Aorta (tissue), 5 donors: ENCODE measurements at places on chromosomes 5 and 9.

GRCh38 chr5:181199881-181200638 is 4.9 kb downstream of the TRIM7 start:
- peak; percentile 42 for DNase-seq

GRCh38 chr5:78543292-78543691 is 105.3 kb downstream of the LHFPL2 start:
- no peak for DNase-seq

DNA sequence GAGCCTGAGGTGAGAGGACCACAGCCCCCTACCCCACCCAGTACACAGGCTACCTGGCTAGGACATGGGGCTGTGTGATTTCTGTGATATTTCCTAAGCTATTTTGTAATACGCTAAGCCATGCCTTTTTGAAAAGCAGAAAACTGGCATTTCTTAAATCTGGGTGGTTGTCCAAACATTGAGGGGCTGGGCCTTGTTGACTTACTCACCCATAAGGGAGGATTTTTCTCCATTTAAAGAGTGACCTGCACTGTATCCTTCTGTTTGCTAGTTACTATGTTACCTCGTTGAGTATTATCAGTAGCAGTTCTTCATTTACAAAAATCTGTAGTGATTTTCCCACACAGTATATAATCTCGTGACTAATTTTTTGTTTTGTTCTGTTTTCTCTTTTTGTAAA is 117.5 kb upstream of the OTULINL start:
- DNase-seq: no peak

- no peak for DNase-seq
These were observed 26.9 kb upstream of the RAPGEF6 start for GRCh38 chr5:131661933-131662332.

GRCh38 chr9:117334101-117334500 is 80.8 kb downstream of the ASTN2 start:
- no peak for DNase-seq

DNA sequence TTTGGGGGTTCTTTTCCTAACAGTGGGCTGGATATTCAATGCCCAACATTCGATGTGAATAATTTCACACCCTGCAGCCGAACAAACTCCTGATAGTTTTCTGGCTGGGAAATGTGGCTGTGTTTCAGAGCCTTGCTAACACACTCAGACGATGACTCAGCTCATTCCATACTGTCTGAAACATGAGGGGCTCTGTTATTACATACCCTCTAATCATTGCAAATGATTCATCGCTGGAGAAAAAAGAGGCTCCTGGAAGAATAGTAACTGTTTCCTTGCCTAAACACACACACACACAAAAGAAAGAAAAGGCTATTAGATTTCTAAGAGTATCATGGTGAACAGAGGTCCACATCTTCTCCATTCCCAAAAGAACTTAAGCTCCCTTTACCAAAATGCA is 75.8 kb downstream of the OXCT1 start:
- DNase-seq: no peak

DNA sequence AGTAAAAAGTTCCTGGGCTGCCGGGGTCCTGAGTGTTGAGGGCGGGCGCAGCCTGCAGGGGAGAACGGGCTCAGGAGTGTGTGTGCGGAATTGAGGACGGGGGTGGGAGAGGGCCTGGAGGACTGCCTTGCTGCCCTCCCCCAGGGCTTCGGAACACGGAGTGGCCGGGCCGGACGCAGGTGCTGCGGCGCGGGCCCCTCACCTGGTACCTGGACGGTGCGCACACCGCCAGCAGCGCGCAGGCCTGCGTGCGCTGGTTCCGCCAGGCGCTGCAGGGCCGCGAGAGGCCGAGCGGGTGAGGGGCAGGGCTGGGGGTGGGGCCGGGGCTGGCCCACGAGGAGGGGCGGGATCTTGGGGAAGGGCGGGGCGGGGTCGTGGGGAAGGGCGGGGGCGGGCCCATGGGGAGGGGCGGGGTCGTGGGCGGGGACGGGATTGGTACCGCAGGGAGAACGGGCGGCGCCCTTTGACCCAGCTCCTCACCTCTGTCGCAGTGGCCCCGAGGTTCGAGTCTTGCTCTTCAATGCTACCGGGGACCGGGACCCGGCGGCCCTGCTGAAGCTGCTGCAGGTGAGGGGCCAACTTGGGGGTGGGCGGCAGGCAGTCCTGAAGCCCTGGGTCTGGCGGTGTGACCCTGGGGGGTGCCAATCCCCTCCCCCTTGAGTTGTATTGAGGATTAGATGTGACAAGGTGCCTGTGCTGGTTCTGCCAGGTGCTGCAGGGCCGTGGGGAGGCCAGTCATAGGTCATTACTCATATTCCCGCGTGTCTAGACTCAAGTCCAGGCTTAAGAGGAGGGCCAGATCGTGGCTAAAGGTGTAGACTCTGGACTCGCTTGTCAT is 7.1 kb downstream of the FPGS start:
- DNase-seq: no peak

- no peak for DNase-seq
These were observed at the start of gene FYB1 for GRCh38 chr5:39219437-39219836. TSS of gene FYB1 (minus strand) at chr5:39219563. CDS start at chr5:39202960, 16,603 bp downstream.

- DNase-seq: no peak
These were observed 55.4 kb downstream of the BNC2 start for GRCh38 chr9:16815079-16815478.

DNA sequence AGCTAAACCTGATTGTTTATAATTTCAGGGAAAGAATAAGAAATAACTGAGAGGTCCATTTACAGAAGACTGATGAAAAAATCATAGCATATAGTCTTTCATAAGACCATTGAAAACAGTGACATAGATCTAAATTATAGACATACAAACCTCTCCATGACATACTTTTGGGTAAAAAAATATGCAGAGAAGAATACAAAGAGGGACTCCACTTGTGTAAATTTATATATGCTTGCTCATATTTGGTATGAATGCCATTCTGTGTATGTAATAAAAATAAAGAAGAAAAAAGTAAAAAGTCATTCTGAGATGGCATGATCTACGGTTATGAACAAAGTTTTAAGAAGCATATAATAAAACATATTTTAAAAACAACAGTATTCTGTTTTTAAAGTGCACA is 310.7 kb downstream of the ASTN2 start:
- no peak for DNase-seq

GRCh38 chr5:60323596-60323995 is 376.4 kb downstream of the DEPDC1B start:
- no peak for DNase-seq

- DNase-seq: no peak
These were observed 93.5 kb downstream of the RGS3 start for GRCh38 chr9:113556877-113557593.

- no peak for DNase-seq
These were observed 101.7 kb downstream of the ANGPTL2 start for GRCh38 chr9:127020802-127021078.

DNA sequence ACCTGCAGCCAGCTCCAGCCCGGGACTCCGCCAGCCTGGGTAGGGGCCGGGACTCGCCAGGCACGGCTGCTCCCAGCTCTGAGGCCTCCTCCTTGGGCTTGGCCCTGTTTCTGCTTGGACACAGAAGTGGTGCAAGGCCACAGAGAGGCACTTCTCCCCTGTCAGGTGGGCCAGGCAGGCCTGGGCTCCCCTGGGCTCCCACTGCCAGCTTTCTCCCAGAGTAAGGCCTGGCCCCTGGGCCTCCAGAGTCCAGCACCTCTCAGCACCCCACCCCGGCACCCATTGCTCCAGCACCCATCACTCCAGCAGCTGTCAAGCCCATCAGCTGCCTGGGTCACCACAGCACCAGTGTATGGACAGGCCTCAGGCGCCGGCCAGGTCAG is 71.1 kb upstream of the LRRTM2 start:
- DNase-seq: no peak

DNA sequence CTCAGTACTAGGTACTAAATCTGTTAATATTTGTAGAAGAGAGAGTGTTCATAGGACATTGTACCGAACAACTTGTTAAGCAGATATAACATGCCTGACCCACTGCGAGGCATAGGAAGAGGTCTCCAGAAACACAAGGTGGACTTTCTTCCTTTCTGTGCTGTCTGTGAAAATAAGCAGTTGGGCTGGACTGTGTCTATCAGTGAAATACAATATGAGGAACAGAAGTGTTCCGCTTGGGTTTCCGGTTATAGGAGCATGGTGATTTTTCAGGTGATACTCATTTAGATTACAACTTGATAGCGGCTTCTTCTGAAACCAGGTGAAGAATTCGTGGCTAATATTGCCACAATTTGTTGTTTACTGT is 60.9 kb upstream of the TLR4 start:
- DNase-seq: no peak

GRCh38 chr9:87542141-87542540 is 44.5 kb downstream of the DAPK1 start:
- no peak for DNase-seq

DNA sequence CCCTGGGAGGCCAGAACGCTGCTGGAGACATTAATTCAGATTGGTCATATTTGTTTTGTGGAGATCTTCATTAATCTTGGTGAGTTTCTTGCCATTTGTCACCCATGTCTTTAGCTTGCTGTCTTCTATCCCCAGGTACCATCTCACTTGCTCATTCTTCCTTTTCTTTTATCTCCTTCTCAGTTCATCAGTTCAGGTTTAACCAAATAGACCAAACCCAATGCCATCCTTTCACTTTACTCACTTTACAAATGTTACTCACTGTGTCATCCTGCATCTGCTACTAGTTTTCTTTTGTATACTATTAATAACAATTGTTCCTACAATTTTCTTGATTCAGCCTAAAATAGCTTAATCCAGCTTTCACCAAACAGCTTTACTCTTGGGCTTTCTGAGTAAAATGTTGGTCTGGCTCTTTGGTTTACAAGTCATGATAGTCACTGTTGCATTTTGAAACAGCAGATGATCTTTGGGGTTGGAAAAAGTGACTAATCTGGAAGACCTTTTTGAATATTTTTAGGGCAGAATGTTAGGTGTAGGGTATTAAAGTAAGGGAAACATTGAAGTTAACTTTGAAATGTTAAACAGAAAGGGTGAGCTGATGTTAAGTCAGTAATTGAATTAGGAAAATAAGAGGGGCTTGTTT is 246.9 kb downstream of the ZSWIM6 start:
- DNase-seq: no peak

DNA sequence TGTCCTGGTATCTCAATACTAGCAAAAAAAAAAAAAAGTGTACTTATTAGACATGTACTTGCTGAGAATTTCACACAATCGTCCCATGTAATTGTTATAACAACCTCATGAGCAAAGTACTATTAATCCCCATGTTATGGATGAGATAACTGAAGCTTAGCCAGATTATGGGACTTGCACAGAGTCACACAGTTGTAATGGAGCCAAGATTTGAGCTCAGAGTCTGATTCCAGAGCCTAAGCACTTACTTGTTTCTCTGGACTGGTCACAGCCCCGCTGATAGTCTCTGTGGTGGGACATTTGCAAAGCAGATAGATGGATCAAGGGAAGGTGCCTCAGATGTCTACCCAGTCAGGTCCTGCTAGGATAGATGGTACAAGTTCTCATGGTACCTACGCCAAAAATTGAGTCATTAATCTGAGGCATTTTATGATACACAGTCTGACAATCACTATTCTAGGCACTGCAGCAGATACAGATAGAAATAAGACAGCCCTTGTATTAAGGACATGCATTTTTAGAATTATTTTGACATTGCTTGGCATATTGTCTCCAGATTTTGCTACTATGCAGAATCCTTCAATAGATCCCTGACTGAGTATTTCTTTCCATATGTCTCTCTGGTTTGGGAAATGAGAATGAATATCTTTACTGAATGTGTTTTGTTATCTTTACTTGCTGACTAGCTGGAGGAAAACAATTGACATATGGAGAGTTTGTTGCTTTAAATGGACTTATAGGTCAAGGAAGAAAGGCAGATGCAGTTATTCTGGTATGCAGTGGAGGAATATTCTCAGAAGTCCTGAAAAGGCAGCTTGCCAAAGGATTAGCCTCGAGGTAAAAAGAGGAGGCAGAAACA is 149.5 kb downstream of the ADAMTSL1 start:
- DNase-seq: no peak

DNA sequence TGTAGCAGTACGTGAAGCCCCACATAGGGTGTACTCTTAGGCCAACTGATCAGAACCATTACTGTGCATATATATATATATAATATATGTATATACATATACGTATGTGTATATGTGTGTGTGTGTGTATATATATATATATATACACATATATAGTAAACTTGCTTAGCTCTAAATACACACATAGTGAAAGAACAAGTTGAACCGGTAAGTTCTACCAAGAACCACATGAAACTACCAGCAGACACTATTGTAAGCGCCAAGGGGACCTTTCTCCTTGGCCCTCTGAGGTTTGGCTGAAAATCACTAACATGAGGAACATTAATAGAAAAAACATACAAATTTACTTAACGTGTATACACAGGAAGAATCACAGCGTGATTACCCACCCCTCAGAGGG is 1.8 kb upstream of the TARS1 start:
- no peak for DNase-seq

DNA sequence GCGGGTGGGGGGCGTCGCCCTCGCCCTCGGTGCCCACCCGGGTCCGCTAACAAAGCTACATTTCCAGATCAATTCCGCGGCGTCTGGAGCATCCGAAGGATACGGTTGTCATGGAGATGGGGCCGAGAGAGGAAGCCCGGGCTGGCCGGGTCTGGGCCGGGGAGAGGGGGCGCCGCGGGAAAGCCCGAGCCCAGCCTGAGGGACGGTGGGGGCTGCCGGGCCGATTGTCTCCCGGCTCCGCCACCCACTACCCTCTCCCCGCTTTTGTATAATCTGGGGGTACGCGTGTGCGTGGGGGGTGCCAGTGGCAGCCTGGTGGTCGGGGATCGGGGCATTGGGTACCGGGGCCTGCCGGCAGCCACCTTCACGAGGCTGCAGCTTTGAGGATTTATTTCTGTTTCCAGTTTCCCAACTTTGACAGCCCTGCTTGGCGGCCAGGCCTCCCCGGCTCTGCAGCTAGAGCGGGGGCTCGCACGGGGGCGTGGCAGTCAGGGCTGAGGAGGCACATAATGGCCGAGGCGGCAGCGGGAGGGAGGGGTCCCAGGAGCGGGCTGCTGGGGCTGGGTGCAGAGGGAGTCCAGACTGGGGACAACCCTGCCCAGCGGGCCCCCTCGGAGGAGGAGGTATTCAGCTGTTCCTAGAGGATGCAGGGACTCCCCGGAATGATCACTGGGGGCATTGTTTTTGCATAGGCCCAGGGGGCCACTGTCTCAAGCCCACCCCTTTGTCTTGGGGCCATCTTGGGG is 626 bp downstream of the PSD2 start:
- DNase-seq: no peak

DNA sequence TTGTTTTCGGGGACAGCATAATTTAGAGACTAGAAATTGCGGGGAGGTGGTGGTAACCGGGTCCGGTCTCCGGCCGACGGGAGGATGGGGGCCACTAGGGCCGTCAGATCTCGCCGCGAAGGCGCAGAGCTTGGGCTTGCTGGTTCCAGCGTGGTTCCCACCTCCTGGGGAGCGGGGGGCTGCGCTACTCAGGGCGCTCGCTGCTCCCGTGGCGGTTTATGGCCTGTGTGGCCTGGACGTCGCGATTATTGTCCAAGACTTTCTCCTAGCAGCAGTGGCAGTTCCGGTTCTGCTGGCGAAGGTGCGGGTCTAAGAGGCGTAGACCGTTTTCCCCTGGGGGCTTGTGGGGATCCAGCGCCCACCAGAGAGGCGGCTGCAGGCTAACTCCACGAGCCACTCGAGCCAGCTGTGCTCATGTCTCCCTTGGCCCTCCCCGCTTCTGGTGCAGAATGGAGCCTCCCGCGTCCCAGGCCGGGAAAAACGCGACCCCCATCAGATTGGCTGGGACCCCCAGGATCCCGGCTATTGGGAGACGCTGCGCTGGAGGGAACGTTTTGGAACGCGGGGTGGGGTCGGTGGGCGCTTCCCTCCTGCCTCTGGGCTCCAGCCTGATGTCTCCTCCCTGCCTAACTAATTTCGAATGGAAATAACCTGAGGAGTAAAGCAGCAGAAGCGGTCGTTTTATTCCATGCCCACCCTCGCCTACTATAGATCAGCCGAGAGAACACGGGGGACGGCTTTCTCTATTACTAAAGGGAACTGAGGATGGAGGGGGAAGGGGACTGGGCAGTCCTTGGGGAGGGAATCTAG is 87.1 kb downstream of the ENTREP1 start:
- no peak for DNase-seq
